ENCODE measurements at places on chromosomes 7 and 10. TPM values are rescaled to one million over a fixed set of nuclear protein-coding genes. Genes with fewer than 3 reads are reported as not detected.

Gene TSPAN12
- 13.1 TPM for total RNA-seq

Gene EPHB6
- 10.5 TPM for total RNA-seq

DNA sequence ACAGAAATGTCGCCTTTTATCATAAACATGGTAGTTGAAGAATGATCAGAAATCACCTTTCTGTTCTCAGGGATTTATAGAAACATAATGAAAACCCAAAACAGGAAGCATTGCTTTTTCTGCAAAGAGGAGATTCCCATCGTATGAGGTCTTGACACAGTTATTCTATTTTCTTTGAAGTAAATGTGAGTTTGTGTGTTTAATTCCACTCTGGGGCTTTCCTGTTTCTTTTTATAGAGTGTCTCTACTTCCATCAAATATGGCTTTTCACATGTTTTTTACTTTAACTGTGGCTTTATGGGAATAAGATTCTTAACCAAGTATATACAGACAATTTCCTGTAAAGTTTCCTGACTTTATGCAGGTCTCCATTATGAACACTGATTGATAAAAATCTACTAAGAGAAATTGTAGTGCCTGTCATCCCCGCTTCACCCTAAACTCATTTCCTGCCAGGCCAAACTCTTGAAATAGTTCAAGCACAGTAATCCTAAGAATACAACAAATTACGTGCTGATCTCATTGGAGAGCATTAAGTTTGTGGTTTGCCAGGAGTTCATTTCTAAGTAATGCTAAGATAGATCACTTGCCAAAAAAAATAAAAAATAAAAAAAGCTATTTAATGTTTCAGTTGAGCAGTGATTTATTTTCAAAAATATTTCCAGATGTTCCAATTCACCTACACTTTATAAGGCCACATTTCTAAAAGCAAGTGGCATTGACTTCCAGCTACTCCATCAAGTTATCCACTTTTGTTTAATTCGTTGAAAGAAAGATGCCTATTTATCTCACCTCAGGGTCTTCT, 52.2 kb upstream of the SEC61G start:
- no peak for DNase-seq

- DNase-seq, result no peak
These were observed 116.6 kb downstream of the CREB5 start for GRCh38 chr7:28528899-28529298.

GRCh38 chr7:73799282-73800141, 29.4 kb upstream of the CLDN3 start:
- no peak for DNase-seq

- DNase-seq, result no peak
These were observed 3.1 kb upstream of the SMURF1 start for GRCh38 chr7:99146979-99147378.

Gene STK31
- total RNA-seq, result 0.19 TPM
